ENCODE measurements at places on chromosomes 6 and 20.

GRCh38 chr20:52031563-52032303 is 159.8 kb downstream of the ZFP64 start:
- no peak for DNase-seq

- DNase-seq = no peak
Observed at GRCh38 chr20:53003420-53004154, 31.4 kb downstream of the TSHZ2 start.

- no peak for DNase-seq
Observed at GRCh38 chr20:16806886-16807285, 58.7 kb downstream of the OTOR start.

DNA sequence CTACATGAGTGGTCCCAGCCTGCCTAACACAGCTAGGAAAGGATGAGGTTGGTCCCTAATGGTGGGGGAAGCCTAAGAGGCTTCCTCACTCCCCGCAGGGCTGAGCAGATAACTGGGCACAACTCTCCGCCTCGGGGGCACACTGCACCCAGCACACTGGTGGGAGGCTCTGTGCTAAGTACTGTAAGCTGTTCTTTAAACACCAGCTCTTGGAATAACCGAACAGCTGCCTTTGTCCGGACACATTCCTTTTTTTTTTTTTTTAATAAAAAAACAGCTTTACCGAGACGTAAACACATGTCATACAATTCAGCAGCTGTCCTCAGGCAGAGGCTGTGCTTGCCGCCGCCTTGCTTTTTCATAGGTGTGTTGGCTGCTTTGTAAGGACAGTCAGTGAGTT is 6.9 kb downstream of the PSMG4 start:
- DNase-seq = no peak

- no peak for DNase-seq
Observed at GRCh38 chr6:138568997-138569396, 69.7 kb upstream of the NHSL1 start.

GRCh38 chr6:81759782-81760181 is 7.3 kb upstream of the TENT5A start:
- no peak for DNase-seq

GRCh38 chr6:99761711-99762110 is 155.1 kb downstream of the PRDM13 start:
- DNase-seq = no peak

DNA sequence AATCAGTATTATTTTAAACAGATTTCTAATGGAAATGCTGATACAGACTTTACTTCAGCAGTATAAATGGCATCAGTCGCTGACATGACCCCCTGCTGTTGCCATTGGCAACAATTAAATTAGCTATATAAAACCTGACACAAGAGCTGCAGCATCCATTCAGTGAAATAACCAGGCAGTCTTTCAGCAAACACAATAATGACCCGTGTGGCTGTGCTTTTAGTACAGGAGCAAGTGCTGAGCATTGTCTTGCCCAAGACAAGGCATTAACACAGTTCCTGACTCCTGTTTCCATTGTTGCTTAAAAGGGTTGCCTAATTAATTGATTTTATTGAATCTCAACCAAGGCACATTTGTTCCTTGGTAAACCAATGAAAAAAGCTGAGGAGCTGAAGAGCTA is 382.1 kb downstream of the HACE1 start:
- no peak for DNase-seq

DNA sequence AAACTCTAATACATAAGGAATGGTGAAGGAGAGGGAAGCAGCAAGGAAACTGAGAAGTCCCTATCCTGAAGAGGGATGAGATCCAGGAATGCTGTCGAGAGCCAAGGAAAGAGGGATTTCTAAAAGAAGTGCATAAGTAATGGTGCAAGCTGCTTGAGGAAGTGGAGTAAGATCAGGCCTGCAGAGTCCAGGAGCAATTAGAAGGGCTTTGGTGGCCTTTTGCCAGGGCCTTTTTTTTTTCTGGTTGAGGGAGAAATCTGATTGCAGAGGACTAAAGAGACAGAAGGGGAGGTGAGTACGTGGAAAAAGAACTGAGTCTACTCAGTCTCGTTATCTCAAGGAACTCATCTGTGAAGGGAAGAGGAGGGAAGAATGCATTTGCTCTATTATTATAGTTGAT is 396.2 kb downstream of the UTRN start:
- DNase-seq = no peak

DNA sequence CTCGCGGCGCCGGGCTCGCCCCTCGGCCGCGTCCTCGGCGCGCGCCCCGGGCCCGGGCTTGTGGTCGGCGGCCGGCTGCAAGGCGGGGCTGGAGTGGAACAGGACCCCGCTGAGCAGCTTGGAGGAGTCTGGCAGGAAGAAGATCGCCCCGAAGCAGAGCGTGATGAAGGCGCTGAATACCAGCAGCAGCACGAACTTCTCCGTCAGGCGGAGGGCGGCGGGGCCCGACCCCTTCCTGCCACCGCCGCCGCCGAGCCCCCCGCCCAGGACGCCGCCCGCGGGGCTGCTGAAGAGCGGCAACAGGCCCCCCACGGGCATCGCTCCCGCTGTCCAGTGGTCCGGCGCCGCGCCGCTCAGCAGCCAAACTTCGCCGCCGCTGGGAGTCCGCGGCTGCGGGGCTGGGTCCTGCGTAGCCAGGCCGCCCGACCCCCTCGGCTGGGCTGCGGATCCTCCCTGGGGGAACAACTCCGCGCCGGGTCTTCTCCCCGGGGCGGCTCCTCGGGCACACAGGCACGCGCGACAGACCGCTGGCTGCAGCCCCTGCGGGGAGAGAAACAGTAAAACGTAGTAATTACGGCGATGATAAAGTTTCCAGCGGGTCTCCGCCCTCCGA is 707 bp downstream of the MAN1A1 start:
- no peak for DNase-seq

- no peak for DNase-seq
Observed at GRCh38 chr6:134539865-134540323, 222.0 kb upstream of the SGK1 start.

- DNase-seq = no peak
Observed at GRCh38 chr6:33732817-33733708, 13.6 kb downstream of the IP6K3 start.

GRCh38 chr6:94071835-94072234 is 652.5 kb upstream of the EPHA7 start:
- no peak for DNase-seq

DNA sequence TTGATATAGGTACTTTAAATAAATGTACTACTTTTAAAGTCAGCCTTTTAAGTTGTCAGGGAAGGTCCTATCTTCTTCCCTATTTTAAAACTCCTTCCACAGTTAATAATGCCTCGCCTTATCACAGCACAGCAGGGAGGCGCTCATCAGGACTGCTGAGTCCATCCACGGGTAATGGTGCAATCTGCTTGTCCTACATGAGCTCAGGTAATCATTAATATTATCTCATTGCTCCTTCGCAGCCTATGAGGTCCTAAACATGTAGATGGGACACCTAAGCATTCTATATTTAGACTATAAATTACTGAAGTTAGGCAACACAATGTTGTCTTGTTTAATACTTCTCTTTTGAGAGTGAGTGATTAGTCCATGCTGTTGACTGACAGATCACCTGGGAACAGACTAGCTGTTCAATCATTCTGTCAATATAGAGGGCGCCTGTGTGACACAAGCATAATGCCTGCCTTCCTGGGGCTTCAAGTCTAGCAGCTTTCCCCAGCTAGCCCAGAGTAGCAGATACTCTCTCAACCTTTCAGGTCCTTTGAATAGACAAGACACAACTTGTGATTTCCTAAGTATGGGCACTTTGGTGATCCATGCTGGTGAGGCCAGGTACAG is 91.0 kb downstream of the FYN start:
- DNase-seq = no peak

DNA sequence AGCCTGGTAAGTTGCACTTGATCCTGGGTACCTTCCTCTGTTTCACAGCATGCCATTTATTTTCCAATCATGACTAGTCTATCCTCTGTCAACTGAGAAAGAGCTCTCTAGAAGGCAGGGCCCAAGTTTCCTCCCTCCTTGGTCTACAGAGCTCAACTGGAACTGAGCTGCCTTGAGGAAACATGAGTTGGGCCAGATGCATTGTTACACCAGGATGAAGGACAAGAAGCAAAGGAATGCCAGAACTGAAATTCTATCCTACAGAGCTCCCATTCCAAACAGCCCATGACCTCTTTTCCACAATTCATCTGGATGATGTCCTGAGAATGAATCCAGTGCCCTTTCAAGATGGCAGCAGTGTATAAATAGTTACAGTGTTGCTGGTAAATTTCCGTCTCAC is 66.7 kb upstream of the E2F3 start:
- no peak for DNase-seq

GRCh38 chr6:135935941-135936601 is 84.6 kb downstream of the PDE7B start:
- DNase-seq = no peak

DNA sequence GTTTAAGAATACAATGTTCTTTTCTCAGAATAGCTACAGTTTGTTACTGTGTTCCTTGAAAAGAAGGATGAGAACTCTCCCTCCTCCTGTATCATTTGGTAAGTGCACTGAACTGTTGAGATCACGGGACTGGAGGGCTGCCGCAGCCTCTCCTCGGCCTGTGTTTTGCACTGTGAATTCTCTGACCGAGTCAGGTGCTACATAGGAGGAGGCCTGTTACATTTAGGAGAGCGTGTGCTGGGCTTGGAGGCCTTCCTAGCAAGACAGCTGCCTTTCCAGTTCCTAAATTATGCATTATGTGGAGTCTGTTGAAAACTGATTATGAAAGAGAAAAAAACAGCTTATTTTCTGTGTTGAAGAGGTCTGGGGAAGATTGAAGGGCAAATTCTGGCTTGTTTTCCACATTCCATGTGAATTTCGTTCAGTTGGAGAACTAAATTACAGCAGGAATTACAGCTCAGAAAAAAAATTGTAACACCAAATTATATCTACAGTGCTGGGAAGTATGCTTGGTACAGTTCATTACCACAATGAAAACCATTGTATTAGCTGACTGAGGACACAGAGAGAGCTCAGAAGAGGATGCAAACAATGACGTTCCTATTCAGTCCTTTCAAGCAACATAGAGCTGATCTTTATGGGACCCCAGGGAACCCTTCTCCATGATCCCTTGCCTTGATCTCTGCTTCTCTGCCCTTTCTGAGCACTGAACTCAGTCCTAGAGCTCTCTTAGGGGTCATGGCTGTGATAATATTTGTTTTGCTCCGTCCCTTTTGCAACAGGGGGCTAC is 2.8 kb downstream of the TMC2 start:
- DNase-seq = no peak

- no peak for DNase-seq
Observed at GRCh38 chr6:72890671-72891070, 268.8 kb downstream of the KCNQ5 start.

GRCh38 chr6:35216851-35217811 is 3.4 kb downstream of the SCUBE3 start:
- no peak for DNase-seq

- no peak for DNase-seq
Observed at GRCh38 chr6:113347436-113347835, 509.7 kb upstream of the MARCKS start.

DNA sequence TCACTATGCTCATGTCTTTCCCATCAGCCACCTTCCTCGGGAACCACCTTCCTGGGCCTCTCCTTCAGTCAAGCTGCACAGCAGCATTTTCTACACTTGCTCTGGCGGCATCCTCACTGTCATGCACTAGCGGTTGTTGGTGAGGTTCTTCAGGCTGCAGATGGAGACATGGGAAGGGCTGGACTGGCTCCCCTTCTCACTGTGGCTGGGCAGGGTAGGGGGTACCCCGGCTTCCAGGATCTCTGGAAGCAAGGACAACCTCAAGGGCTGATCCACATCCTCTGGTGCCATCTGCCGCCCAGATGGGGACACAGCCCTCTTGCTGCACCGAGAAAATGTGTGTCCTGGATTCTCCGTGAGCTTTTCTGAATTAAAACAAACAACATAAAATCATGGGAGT is 180.1 kb upstream of the RNF24 start:
- DNase-seq = no peak

DNA sequence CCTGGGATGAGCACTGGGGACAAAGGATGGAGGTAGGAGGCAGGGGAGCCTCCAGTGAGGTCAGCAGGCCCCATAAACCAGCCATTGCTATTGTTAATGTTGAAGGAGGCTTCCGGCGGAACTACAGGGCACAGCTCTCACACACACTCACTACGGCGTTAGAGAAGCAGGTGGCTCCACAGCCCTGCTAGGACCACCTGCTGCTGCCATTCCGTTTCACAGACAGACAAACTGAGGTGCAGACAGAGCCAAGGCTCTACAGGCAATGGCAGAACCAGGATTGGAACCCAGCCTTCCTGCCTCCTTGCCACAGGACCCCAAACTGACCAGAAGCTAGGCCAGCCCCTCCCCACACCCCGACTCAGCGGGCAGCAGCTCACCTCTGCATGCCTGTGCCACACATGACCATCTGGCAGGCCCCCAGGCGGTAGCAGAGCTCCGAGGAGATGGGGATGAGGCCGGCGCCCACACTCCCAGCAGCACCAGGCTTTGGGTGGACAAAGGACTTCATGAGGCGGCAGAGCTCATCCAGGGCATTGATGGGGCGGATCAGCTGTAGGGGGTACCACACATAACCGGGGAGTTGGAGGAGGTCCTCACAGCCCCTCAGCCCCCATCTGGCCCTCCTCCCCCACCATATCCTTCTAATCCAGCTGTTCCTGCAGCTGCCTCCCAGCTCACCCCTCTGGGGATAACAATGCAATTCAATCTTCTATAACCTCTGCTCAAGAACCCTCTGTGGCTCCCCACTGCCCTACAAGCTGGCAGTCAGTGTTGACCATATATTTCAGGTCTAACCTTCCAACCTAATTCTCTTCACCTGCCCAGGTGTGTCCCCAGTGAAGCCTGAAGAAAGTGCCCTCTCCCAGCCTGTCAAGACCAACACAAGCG is 198.5 kb downstream of the PREX1 start:
- no peak for DNase-seq

DNA sequence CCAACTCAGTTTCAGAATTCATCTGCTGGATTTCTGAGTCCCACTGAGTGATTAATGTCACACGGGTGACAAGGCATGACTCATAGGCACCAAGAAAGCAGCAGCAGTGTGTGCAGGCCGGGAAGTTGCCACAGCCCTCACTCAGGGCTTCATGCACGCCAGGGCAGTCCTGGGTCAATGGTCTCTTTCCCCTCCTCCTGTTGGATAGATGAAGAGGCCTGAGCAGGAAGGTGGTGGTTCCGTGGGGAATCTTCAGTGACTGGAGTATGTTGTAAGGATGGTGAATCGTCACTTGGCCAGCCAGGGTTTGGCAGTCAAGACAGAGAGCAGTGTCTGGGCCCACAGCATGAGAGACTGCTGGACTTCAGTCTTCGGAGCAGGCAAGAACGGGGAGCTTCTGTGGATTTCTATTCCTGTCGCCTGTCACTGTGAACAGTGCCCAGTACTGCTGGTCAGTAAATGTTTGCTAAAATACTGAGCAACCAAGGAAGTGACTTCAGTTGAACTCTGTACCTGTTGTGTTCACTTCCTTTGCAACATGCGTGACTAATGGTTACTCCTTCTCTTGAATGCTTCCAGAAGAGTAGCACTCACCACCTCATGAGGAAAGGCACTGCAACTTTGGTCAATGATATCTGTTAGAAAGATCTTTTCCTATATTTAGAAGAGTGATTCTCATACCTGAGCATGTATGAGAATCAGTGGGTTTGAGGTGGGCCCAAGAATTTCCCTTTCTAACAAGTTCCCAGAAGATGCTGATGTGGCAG is 62.0 kb upstream of the CD93 start:
- DNase-seq = no peak
